ENCODE measurements at places on chromosomes 7 and 10. TPM values are rescaled to one million over a fixed set of nuclear protein-coding genes. Genes with fewer than 3 reads are reported as not detected.

Gene TMEM196
- not detected for total RNA-seq

GRCh38 chr10:100498059-100498458, 21.6 kb downstream of the SEC31B start:
- no peak for DNase-seq

- peak; percentile 72 for DNase-seq
These were observed 51.8 kb upstream of the PPP2R2D start for GRCh38 chr10:131848741-131849590.

DNA sequence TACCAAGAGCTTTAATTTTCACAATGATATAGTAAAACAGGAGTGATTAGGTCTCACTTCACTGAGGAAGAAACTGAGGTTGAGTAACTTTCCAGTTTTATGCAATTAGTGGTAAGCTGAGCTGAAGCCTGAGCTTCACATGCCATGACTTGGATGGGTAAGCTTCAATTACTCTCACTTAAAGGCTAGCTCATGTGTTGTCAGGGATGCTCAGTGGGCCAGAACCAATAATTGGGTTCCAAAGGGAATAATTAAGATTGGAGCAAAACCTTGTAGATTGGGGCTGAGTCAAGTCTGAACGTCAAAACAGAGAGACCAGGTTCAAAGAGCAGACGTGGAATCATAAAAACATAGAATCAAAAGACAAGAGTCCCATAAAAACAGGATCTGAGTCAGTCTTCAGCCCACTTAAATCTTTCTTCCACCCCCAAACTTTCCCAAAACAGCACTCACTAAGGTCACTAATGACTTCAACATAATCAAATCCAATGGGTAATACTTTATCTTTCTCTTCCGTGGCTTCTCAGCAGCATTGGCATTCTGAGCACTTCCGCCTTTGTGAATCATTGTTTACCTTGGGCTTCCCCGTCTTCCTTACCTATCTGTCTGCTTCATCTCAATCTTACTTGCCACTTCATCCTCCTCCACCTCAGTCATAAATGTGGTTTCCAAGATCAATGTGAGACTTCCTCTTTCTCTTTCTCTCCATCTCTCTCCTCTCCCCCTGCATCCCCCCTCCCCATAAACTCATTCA, 23.0 kb upstream of the EGFR start:
- no peak for DNase-seq

Gene WEE2
- total RNA-seq: not detected

DNA sequence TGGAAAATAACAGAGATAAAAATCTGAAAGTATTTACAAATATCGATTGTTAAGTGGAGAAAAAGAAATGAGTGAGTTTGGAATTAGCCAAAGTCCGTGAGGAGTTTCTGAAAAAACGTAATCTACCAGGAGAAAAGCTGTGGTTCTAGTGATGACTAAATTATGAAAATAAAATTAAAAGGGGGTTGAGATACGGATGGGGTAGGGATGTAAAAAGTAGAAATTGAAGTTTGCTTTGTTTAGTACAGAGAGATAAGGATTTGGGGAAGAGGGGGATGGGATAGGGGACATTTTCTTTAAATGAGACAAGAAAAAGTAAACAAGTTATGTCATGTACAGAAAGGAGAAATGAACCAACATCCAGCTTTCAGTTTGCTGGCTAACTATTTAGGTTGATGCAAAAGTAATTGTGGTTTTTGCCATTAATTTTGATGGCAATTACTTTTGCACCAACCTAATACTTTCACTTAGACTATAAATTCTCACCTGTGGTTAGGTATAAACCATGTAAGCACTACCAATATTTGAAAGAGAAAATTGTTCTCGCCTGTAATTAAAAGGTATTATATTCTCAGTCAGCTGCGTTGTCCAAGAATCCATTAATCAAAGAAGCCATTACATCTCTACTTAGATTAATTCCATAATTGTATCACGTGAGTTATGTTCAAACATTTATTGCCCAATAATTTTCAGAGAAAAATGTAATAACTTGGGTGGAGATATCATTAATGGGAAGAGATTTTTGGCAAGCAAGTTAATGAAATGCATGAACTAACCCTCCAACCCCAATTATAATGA, 143.0 kb upstream of the NRP1 start:
- no peak for DNase-seq

DNA sequence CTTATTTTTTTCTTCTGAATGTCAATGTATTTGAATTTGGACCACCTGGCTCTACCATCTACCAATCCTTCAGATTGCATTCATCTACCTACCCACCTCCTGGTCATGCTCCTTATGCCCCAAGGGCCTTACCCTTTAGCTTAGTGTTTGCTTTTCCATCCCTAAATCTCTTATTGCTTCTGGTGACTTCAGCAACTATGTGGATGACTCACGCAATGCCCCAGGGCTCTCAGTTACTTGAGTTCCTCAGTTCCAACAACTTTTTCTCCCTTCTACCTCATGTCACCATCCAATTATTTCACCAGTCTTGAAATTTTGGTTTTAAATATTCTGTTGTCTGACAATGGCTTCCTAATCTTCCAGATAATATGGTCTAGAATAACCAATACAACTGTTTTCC, 118.9 kb downstream of the CFAP58 start:
- no peak for DNase-seq

Data from cardiac septum (tissue), 1 donor.